ENCODE measurements at places on chromosomes 3 and 15.

DNA sequence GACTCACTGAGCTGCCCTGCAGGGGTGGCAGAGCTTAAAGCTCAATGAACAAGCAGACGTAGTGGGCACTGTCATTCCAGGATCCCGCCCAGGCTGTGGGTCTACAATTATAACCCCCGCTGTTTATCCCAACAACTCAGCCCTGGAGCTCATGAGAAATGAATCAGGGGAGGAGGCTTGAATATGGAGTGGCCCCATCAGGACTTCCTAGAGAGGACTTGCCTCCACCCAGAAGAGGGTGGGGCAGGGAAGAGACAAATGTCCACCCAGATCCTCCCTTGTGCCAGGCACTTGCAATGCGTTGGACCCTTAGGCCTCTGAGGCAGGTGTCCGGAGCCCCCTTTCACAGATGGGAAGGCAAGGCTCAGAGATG lies 33.0 kb downstream of the SLC6A20 start:
- no peak for DNase-seq

GRCh38 chr3:47117807-47118364 lies 46.0 kb downstream of the SETD2 start:
- DNase-seq, result no peak

DNA sequence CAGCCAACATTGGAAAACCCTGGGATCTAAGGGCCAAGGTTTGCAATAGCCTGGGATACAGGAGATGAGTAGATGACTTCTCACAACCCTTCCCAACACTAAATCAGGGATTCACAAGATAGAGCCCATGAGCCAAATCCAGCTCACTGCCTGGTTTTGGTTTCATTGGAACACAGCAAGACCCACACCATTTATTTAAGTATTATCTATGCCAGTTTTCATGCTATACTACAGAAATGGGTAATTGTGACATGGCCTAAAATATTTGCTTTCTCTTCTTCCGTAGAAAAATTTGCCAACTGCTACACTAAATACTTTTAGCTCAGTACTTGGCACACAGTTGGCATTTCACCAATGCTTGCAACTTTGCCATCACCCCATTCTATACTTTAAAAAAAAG lies 132.0 kb upstream of the LMCD1 start:
- DNase-seq, result no peak

GRCh38 chr3:38165722-38166387 lies 518 bp downstream of the OXSR1 start:
- DNase-seq, result no peak

- no peak for DNase-seq
Observed at GRCh38 chr3:11845651-11846050, 1.0 kb downstream of the TAMM41 start.

- DNase-seq, result no peak
Observed at GRCh38 chr3:171833789-171834460, 9.2 kb upstream of the TMEM212 start.

DNA sequence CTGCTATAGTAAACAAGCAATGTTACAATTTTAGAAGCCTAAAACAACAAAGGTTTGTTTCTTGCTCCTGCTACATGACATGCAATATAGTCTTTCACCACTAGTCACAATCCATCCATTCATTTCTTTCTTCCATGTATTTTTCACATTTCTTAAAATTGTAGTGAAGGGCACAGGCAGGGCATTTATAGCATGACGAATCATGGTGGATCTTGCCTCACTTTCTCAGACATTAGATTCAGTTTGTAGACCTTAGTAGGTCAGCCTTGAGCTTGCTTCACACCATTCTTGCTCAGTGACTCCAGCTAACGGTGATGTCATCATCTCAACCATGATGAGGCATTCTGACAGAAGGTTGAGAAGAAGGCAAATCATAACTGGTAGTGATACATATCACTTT lies 546.8 kb downstream of the TBL1XR1 start:
- DNase-seq, result no peak

- DNase-seq, result no peak
Observed at GRCh38 chr3:171824824-171825221, 14.5 kb upstream of the PLD1 start.

DNA sequence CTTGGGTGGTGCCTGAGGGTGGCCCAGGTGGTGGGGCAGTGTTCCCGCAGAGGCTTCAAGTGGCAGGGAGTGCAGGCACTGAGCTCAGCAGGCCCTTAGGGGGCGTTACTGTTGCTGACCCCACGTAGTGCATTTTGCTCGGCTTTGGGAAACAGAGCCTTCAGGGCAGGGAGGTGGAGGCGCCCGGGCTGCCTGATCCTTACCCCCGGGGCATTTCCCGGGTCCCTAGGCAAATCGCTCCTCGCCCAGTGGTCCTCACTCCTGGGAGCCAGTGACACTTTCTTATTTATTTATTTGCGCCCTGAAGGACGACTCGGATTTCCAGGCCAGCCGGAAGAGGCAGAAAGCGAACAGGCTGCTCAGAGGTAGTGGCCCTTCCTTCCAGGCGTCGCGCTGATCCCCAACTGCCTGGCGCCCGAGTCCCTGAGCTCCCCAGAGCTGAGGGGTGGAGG lies 10.1 kb upstream of the FOXB1 start:
- DNase-seq, result no peak

GRCh38 chr3:4776399-4776979 lies 202.7 kb upstream of the BHLHE40 start:
- no peak for DNase-seq

GRCh38 chr3:83670416-83670815 lies 1288.4 kb upstream of the CADM2 start:
- no peak for DNase-seq

GRCh38 chr15:28887339-28888174 lies 1.8 kb downstream of the APBA2 start:
- DNase-seq, result peak; percentile 55

- DNase-seq, result peak; percentile 63
Observed at GRCh38 chr3:149352556-149352955, 19.1 kb upstream of the TM4SF18 start.
